ENCODE measurements at places on chromosomes 5 and 9.

- DNase-seq, result no peak
Measured at GRCh38 chr5:173472784-173473278, 143.6 kb downstream of the BOD1 start.

DNA sequence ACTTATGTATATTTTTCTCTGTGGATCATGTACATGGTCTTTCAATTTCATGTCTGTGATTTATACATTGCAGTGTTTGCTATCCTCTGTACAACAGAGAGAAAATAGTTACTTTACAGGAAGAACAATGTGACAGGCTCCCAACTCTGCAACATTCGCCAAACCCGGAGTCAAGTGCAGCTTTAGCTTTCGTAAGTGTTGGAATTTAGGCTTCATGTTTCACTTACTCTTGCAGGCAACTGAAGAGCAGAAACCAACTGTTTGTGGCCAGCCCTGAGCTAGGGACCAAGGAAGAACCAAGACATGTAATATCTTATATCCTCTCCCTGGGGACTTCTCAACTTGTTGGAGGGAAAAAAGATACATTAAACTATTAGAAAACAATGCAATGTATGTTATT lies 147.9 kb downstream of the C5orf15 start:
- DNase-seq, result no peak

DNA sequence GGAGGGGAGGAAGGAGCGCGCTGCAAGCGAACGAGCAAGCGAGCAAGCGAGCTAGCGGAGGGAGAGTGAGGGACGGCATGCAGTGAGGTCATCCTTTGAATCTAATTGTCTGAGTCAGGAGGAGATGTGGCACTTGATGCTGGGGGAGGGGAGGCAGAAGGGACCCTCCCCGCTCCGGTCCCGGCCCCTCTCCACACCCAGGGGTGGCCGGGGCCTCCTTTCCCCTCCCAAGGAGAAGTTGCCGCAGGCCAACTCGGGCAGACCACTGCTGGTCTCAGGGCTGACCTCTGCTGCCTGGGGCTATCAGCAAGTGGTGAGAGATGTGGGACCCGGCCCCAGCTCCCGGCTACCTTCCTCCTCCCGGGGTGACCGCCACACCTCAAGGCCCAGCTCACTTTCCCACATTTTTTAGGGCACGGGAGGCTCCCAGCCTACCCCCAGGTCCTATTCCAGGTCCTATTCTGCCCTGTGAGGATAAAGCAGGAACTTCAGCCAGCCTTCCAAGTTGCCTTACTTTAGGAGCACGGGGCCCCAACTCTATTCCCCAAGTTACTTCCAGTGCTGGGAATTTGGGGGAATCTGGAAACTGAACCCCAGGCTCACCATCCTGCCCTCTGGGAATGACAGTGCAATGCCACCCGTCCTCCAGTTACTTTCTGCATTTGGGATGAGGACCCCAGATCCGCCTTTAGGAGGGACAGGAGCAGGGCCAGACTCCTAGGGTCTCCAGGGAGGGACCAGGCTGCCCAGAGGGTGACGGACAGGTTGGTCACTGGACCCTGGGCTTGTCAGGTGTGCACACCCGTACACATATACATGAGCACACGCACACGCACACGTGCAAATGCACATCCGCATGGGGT lies 11.1 kb downstream of the CNTFR start:
- no peak for DNase-seq

- no peak for DNase-seq
Measured at GRCh38 chr9:101516655-101517054, 17.0 kb upstream of the RNF20 start.

- DNase-seq, result no peak
Measured at GRCh38 chr9:120733190-120733589, 18.9 kb upstream of the MEGF9 start.

- no peak for DNase-seq
Measured at GRCh38 chr5:73280821-73281746, 108.1 kb downstream of the TMEM174 start.

- DNase-seq, result no peak
Measured at GRCh38 chr5:78592735-78593386, 55.7 kb downstream of the LHFPL2 start.

DNA sequence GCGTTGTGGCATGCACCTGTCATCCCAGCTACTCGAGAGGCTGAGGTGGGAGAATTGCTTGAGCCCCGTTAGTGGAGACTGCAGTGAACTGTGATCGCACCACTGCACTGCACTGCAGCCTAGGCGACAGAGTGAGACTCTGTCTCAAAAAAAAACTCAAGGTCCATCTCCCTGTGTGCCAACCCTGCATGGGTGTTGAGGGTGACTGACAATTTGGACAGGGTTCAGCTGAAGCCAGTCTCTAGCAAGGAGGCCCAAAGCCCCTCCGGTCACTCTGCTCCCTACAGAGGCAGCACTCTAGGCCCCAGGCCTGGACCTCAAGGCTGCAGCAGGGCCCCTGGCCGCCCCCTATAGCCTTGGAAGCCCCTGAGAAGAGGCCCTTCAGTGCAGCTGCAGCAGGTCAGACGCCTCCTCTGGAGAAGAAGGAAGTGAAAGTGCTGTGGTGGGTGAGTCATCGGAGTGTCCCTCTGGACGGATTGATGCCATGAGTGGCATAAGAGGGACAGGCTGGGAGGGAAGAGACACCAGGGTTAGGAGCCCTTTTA lies 39.2 kb upstream of the NEK6 start:
- DNase-seq, result peak; percentile 45

DNA sequence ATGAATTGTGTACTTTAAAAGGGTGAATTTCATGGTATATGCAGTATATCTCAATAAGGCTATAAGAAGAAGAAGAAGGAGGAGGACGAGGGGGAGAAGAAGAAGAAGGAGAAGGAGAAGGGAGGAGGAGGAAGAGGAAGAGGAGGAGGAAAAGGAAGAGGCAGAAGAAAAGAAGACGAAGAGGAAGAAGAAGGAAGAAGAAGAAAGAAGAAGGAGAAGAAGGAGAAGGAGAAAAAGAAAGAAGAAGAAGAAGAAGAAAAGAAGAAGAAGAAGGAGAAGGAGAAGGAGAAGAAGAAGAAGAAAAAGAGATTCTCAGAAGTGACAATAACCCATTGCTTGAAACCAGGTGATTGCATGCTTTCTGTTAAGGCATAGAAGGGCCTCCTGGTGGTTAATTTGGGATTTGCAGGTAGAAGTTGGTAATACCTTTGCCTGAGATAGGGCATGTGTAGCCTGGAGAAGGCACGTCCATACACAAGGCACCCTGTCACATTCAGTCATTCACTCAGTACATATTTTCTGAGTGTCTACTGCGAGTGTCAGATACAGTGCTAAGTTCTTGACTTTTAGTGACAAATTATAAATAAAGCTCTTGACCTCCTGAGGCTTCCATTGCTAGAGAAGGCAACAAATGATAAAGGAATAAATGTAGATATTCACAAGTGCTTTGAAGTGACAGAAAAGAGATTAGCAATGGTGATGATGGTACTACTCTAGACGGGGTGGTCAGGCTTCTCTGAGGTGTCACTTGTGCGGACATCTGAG lies 231.3 kb downstream of the NPR3 start:
- DNase-seq, result peak; percentile 15

GRCh38 chr9:98612061-98612752 lies 96.5 kb downstream of the GABBR2 start:
- DNase-seq, result no peak

DNA sequence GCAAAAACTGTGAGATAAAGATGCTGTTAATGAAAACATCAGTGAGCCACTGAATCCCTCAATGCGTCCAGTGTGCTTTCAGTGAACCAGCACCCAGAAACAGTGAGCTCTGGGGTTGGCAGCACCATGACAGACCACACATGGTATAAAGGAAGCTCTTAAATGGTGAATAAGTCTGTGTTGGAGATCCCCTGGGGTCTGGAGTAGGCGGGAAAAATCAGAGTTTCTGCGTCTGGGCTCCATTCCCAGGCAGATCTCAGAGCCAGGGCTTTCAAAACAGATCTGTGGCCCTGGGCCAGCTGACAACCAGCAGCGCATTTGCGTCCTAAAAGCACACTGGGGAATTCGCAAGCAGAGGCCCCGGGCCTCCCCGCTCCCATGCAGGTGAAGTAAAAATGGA lies 233.5 kb downstream of the FRMD3 start:
- DNase-seq, result no peak

GRCh38 chr5:10424124-10424731 lies 17.5 kb upstream of the ROPN1L start:
- DNase-seq, result peak; percentile 66

GRCh38 chr5:65418661-65419060 lies 63.1 kb downstream of the ADAMTS6 start:
- no peak for DNase-seq

DNA sequence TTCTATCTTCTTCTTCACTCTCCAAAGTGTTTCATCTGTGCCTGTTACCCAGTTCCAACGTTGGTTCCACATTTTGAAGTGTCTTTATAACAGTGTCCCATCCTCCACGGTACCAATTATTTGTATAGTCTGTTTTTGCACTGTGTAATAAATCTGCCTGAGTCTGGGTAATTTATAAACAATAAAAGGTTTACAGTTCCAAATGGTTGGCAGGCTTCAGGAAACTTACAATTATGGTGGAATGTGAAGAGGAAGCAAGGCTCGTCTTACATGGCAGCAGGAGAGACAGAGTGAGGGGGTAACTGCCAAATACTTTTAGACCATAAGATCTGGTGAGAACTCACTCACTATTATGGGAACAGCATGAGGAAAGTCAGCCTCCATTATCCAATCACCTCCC lies 465.4 kb upstream of the CDH9 start:
- DNase-seq, result no peak
